Activated CD4-positive, alpha-beta T cell treated with anti-CD3 and anti-CD28 coated beads for 36 hours (primary cell): ENCODE measurements at places on chromosomes 6 and 20. TPM values are rescaled to one million over a fixed set of nuclear protein-coding genes. Genes with fewer than 3 reads are reported as not detected.

GRCh38 chr20:396619-397431 lies 11.3 kb upstream of the RBCK1 start:
- DNase-seq = no peak

GRCh38 chr6:108712946-108713345 lies 135.3 kb upstream of the ARMC2 start:
- DNase-seq = no peak

GRCh38 chr6:74366634-74367033 lies 670.6 kb downstream of the CD109 start:
- no peak for DNase-seq

The AKAP12 gene
- 5.0 TPM for total RNA-seq

DNA sequence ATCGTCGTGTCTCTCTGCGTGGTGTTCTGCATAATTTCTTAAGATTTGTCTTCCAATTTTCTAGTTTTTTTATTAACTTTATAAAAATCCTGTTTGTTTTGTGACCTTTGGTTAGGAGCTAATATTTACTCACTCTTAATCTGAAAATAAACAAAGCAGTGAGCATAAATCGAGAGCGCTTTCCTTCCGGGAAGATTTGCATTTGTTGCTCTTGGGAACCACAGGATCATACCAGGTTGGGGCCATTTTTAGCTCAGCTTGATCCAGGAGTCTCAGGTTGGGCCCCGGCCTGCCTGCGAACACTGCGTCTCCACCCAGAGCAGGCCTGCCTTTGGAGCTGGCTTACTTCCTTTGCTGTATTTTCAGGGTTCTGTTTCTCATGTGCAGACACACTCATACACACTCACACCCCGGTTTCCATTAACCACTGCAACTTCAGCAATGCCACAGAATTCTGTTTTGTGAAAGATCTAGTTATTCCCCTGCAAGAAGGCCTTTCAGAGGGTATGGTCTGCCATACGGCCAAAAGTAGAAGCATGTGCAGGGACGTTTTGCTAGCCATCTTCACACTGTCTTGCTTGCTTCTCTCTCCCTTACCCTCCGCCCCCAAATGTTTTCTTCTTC lies 17.3 kb downstream of the BPHL start:
- DNase-seq = no peak

The ZSCAN23 gene
- 1.9 TPM for total RNA-seq

- DNase-seq = peak; percentile 80
Measured at GRCh38 chr6:111973118-111973761, 80.7 kb upstream of the CCN6 start.

DNA sequence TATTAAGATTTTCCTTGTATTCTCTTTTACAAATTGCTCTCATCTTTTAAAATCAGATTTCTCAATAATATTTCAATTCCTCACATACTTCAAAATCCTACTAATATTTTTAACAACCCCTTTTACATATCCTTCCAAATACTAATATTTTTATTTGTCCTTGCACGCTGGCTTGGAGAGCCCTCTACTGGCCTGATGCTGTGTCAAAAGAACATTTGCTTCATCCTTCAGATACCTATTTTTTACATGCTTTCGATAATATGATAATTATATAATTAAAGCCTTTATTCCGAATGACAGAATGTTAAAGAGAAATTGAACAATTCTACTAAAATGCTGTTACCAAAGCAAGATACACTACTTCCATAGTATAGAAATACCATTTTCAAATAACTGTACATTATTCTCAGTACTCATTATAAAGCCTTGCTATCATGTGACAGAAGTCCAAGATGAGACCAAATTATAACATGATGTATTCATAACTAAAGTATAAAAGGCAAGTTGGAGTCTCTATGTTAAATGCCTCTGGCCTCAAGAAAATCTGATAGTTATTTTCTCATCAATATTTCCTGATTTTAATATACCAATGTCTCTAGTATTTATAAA lies 39.0 kb upstream of the PLN start:
- peak; percentile 39 for DNase-seq

DNA sequence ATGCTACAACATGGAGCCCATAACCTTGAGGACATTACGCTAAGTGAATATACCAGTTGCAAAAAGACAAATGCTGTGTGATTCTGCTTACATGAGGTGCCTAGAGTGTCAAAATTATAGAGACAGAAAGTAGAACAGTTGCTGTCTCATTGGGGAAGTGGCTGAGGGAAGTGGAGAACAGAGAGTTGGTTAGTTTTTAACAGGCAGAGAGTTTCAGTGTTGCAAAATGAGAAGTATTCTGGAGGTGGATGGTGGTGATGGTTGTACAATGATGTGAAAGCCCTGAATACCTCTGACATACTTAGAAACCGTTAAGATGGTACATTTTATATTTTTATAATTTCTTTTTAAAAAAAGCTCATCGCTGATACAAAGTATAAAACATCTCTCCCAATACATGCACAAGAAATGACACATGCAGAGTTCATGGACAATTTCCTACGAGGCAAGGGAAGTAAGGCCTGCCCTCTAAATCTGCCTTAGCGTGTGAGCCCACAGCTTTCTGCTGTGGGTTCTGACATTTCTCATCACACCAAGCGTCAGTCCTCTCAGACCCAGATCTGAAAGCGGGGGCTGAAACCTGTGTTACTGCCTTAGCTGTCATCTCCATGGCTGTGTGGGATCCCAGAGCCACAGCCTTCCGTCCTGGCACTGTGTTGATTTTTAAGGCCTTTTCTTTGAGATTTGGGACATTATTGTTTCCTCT lies 126.0 kb downstream of the RNASET2 start:
- peak; percentile 61 for DNase-seq

GRCh38 chr6:12608016-12608860 lies 108.3 kb upstream of the PHACTR1 start:
- DNase-seq = no peak

DNA sequence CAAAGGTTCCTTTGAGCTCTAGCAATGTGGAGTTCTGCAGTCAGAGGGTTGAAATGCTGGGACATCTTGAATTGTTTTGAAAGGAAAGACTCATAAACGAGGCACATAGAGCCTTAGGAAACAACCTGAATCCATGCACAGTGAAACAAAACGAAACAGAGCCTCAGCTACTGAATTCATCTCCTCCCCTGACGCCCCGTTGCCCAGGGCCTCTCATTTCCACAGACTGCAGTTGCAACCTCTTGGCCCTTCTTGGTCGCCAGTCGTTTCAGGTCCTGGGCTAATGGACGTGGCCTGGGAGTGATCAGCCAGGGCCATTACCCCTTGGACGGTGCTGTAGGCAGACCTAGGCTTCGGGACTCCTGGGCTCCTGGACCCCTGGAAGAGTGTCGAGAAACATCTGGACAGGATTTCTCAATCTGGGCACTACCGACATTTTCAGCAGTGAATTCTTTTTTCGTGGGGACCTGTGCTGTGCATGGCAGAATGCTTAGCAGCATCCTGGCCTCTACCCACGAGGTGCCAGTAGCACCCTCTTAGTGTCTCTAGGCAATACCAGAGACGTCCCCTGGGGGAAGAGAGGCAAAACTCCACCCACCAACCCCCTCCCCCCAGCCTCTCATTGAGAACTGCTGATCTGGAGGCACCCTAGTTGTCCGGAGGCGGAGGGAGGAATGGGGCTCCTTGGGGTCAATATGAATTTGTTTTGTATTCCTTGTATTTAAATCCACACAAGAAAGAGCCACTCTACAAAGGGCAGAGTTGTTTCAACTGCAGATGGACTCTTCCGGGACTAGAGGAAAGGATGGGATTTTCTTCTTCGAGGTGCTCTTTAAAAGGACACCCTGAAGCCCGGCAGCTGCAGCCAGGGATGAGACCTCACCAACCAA lies 50.2 kb downstream of the TMEM242 start:
- peak; percentile 56 for DNase-seq

GRCh38 chr6:30747902-30748769 lies 3.8 kb upstream of the IER3 start:
- no peak for DNase-seq

DNA sequence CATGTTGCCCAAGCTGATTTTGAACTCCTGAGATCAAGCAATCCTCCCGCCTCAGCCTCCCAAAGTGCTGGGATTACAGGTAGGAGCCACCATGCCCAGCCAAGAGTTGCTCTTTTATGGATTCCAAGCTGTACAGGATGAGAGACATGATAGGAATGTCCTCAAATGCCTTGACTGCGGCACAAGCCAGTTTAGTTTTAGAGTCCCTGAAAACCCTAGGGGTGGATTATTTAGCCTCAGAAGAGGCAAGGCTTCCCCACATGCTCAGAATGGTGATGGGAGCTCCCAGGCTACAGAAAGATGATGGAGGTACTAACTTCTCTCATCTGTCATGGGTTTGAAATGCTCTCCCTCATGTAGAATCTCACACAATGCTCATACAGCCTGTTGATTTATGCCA lies 280.5 kb upstream of the PRND start:
- DNase-seq = no peak

The SMAP1 gene
- 24.8 TPM for total RNA-seq

The PXMP4 gene
- 8.8 TPM for total RNA-seq

GRCh38 chr20:50376888-50377459 lies 133.2 kb upstream of the PTPN1 start:
- DNase-seq = peak; percentile 14

DNA sequence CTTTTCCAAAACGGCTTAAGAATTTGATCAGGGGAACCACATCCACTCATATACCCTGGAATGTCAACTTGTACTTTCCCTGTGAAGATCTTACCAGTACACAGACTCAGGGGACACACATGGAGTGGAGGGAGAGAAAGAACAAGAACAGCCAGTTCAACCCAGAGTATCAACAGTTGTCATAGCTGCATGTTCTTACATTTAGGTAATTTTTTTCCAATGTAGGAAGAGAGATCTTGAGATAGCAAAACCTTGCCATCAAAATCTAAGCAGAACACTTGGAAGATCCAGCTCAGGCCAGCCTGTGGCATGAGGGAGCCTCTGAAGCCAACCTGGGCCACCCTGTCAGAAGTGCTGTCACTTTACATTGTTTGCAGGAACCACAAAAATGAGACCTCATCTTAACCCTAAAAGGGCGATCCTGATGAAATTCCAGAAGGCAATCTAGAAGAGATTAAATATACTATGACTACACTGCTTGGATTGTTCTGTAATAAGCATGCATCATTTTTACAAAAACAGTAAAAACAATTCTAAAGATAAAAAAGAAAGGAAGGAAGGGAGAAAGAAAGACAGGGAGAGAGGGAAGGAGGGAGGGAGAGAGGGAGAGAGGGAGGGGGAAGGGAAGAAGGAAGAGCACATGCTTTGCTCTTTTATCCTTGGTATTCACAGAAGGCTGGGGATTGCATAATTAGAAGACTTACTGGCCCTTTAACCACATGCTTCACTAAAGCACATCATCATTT lies 124.7 kb upstream of the TCF21 start:
- no peak for DNase-seq

The APCDD1L gene
- not detected for total RNA-seq

DNA sequence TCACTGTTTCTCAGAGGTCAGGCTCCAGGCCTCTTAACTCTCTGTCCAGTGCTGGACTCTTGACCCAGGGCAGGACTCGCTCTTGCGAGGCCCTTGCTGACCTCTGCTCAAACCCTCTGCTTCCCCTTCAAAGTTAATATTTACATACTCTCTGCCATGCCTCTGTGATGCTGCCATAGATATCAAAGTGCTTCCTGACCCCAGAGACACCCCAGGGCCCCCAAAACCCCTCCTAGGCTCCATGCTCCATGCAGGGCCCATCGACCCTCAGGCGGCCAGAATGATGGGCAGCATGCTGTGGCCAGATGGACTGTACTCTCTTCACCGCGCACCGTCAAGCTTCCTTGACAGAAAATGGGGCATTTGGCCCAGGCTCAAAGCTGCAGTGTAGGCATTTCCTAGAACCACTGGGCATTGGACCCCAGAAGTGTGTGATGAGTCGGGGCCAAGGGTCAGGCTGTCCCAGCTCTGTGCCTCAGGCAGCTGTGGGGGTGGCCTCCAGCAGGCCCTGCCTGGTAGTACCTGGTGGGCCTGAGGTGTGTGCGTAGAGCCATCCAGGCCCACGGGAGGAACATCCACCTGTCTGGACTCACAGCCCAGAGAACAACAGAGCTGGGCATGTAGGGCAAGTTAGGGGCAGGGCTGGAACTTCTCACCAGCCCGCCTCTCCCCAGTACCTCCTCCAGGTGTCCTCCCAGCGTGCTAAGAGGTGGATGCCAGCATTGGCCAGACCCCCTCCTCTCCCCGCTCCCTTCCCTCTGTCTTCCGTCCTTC lies 142.8 kb downstream of the VEGFA start:
- no peak for DNase-seq

The SIGLEC1 gene
- not detected for total RNA-seq

DNA sequence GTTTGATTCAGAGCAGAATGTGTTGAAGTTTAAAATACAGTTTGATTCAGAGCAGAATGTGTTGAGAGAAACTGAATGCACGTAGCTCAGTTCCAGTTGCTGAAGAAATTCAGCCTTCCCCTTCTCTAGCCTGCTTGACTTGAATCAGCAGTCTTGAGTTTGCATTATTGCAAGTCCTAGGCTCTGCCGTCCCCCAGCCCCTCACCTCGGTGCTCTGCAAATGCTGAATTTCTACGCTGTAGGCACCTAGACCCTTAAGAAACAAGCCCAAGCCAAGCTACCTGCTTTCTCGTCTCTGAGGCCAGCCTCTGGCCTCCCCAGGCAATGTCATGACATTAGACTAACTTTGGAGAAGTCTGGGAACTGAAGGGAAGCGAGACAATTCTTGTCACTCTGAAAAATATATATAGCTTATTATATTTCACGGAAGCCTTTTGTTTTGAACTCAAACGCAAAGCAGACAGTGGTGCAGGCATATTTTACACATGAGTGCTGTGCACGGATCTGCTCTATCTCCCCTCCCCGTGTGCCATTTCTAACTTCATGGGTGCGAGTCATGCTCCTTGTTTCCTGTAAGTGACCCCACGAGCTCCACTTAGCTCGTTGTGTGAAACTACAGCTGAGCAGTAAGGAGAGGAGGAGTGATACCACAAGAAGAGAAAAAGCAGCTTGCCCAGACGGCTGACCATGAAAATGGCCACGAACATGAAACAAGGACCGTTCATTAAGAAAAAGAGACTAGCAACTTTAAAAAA lies 71.4 kb upstream of the DUSP22 start:
- DNase-seq = peak; percentile 58

DNA sequence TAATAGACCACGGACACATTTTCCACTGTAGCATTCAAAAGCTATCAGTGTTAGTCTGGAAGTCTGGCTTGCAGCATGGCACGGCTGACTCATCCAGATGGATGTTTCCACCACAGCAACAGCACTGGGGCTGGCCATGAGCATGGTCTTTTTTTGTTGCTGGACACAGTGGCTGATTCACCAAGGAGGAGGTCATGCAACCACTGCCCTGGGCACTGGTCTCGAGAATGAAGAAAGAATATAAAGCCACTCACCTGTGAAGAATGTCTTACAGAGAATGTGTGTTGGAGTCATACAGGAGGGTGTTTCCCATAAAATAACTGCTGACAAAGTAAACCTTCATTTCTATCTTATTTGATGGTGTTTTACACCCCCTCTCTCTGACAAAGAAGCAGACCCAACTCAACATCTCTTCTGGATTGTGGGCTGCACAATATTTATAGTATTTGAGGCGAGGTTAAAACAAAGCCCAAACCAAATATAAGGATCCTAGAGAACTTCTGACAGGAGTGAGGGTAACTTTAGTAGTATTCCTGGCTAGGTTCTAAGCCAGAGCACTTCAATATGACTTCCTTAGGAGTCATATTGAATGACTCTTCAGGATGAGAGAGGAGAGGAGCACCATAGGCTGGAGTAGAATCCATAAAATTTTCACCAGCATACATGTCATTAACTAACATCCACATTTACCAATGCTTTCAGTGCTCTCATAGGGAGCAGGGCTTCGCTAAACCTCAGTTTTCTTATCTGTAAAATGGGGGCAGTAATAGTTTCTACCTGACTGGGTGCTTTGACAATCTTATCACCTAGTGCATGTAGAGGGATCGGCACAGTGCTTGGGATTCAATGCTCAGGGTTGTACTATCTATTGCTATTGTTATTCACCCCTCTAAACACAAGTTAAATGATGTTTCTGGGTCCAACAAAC lies 121.4 kb downstream of the KIF13A start:
- DNase-seq = no peak
